Uterine smooth muscle cell (primary cell): ENCODE measurements at places on chromosomes 2 and 18. TPM values are rescaled to one million over a fixed set of nuclear protein-coding genes. Genes with fewer than 3 reads are reported as not detected.

GPBAR1 gene
- total RNA-seq = 0.12 TPM in 1 of 2 replicates, not detected in the other

TANC1 gene
- 12.4 and 27.7 TPM in 2 replicates for total RNA-seq

DYNAP gene
- not detected in 2 replicates for total RNA-seq

CNRIP1 gene
- 27.4 and 31.3 TPM in 2 replicates for total RNA-seq

TLK1 gene
- 19.1 and 27.0 TPM in 2 replicates for total RNA-seq

CNOT9 gene
- total RNA-seq = 38.1 and 69.2 TPM in 2 replicates

FAM117B gene
- 0.55 and 1.9 TPM in 2 replicates for total RNA-seq

CTNNA2 gene
- total RNA-seq = 0.11 TPM in 1 of 2 replicates, not detected in the other

CHST9 gene
- under 0.01 TPM in 1 of 2 replicates, not detected in the other for total RNA-seq

KHK gene
- total RNA-seq = 1.2 and 3.1 TPM in 2 replicates

HOXD4 gene
- 0.12 and 0.22 TPM in 2 replicates for total RNA-seq

MC2R gene
- total RNA-seq = not detected in 2 replicates

TET3 gene
- total RNA-seq = 2.9 and 4.2 TPM in 2 replicates
